ENCODE measurements at places on chromosomes 4 and X. TPM values are rescaled to one million over a fixed set of nuclear protein-coding genes. Genes with fewer than 3 reads are reported as not detected.

CXXC4 gene
- total RNA-seq, result 5.1 TPM

C4orf50 gene
- total RNA-seq, result not detected

VCX3A gene
- total RNA-seq, result not detected

RNF150 gene
- total RNA-seq, result 124 TPM

DNA sequence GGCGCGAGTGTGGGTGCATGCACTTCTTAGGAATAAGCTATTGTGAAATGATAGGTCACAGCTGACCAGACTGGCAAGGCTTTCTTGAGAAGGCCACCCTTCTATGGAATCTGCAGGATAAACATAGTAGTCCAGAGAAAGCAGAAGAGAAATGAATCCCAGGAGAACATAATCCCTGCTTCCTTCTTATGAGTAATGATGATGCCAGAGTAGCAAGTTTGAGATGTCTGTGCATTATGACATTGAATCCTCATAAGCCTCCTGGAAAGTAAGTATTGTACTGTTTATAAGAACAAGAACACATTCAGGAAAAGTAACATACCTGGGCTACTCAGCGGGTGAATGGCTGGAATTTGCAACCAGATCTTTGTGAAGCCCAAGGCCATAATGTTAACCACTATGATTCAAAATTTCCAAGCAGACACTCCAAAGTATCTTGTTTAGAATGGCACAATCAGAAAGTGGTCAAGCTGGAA, 272.1 kb upstream of the HS3ST1 start:
- no peak for DNase-seq

- no peak for DNase-seq
Measured at GRCh38 chr4:64266669-64267068, 142.6 kb downstream of the TECRL start.

GRCh38 chr4:39046249-39046648, 14.0 kb upstream of the TMEM156 start:
- DNase-seq, result no peak

DNA sequence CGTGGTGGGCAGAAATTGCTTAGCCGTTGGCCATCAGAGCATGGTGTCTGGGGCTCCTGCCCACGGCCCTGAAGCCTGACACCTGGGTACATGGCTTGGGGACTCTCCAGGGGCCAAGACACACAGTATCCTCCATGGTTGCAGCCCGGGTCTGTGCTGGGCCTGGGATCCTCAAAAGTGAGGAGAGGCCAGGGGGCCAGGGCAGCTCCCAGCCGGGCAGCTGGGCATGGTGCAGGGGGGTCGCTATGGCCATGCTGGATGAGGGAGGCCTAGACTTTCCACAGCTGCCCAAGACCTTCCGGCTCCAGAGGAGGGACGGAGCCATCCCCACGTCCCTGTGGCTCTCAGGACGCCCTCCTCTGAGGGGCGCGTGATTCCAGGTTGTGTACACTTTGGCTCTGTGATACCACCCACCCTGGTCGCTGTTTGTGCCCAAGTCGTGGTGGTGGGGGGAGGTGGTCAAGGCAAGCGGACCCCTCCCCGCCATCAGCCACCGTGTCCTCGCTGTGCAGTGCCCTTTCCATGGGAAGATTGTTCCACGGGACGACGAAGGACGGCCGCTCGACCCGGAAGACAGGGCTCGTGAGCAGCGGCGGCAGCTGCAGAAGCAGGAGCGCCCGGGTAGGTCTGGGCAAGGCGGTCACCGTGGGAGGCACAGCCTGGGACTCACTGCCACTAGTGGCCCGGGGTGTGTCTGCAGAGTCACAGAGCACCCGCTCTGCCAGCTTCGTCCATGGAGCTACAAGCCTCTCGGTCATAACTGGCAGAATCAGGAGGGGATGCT, 25.7 kb downstream of the NKX1-1 start:
- DNase-seq, result no peak

DNA sequence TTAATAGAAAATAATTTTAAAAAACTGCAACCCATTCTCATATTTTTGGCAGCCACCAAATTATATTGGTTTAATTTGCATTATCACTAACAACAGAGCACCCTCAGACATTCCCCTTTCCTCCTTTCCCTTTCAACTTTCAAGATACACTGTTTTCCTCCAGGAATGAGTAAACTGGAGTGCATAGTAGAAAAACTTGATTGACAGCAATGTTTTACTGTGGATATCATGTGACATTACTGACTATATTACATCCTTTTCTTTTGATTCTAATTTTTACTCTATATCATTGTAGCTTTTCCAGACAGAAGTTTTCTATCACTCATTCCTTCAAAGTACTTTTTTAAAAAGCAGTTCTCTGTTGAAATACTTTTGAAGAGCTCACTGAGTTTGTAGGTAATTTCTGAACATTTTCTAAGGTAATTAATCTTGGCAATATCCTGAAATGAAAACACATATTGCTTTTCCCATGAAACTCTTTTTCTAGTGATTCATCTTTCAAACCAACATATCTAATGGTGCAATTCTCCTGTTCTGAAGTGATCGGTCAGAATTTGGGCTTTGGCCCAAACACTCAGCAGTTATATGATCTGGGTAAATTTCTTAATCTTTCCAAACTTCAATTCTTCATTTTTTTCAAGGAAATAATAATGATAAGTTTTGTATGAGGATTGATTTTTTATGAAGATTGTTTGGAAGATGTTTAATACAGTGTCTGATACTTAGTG, 920.4 kb upstream of the EPHA5 start:
- no peak for DNase-seq

DNA sequence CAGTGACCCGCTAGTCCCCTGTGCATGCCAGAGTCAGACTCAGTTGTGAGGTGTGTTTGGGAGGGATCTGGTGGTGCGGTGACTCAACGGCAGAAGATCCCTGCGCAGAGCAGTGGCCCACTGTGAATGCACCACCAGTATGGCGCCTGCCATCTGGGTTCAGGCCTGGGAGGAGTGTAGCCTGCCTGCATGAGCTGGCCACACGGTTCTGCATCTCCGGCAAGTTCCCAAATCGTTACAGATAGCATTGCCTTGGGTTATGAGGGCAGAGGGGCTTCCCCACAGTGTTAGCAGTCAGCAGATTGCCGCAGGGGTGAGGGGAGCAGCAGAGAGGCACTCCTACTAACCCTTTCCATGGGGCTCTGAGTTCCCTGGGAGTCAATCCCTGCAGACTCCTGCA, 629.6 kb downstream of the TLL1 start:
- no peak for DNase-seq

- DNase-seq, result no peak
Measured at GRCh38 chr4:73698217-73698616, 42.2 kb upstream of the CXCL8 start.

DNA sequence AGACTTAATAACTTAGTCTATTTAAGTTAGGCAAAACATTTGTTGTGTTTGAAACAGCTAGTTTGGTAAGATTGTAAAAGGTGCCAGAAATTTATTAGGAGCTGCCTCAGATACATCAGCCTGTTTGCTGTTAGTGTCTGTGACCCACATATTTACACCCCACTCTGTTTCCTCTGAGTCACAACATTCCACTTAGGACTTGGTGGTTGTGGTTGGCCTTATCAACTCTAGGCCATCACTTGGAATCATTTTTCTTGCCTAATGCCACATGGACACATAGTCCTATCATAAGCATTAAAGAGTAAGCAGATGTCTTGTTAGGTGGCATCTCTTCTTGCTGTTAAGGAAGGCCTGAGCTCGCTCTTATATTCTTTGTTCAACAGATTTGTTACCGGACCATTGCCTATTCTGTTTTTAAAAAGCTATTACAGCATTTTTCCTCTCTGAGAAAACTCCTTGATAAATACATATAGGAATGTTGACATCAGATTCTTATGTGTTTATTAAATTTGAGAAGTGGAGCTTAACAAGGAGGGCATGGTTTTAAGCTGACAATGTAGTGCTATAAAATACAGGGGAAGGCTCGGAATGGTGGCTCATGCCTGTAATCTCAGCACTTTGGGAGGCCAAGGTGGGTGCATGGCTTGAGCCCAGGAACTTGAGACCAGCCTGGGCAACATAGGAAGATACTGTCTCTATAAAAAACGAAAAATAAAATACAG, 51.2 kb upstream of the PGRMC2 start:
- DNase-seq, result no peak

DNA sequence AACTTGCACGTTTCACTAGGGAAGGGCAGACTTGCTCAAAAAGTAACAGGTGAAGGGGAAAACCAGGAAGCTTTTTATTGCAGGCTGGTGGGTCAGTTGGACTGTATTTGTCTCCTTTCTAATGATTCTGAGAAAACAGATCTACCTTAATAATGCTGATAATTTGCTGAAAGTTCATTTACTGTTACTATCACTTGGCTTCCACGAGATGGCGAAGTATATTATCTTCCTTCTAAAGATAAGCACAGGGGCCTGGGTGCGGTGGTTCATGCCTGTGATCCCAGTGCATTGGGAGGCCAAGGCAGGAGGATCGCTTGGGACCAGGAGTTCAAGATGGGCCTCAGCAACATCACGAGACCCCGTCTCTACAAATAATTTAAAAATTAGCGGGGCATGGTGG, 16.4 kb downstream of the CCKAR start:
- DNase-seq, result no peak

- no peak for DNase-seq
Measured at GRCh38 chr4:174697202-174697601, 131.8 kb downstream of the GLRA3 start.

GRCh38 chr4:99180382-99181070, 36.4 kb upstream of the ADH4 start:
- no peak for DNase-seq

DNA sequence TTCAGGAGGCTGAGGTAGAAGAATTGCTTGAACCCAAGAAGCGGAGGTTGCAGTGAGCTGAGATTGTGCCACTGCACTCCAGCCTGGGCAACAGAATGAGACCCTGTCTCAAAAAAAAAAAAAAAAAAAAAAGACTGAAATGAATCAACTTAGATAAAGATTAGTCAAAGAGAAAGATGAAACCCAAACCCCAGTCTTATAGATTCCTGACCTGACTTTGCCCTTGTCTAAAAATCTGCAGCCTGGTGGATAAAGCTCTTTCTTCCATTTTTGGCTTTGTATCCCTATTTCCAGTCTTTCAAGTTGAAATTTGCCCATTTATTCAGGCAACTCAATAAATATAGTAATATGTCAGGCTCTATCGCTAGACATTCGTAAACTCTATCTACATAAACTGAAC, 39.3 kb upstream of the SPINK2 start:
- no peak for DNase-seq

- DNase-seq, result no peak
Measured at GRCh38 chr4:130479020-130479419, 1383.1 kb downstream of the C4orf33 start.

GRCh38 chr4:33184657-33185290, 2464.6 kb downstream of the PCDH7 start:
- DNase-seq, result no peak

DNA sequence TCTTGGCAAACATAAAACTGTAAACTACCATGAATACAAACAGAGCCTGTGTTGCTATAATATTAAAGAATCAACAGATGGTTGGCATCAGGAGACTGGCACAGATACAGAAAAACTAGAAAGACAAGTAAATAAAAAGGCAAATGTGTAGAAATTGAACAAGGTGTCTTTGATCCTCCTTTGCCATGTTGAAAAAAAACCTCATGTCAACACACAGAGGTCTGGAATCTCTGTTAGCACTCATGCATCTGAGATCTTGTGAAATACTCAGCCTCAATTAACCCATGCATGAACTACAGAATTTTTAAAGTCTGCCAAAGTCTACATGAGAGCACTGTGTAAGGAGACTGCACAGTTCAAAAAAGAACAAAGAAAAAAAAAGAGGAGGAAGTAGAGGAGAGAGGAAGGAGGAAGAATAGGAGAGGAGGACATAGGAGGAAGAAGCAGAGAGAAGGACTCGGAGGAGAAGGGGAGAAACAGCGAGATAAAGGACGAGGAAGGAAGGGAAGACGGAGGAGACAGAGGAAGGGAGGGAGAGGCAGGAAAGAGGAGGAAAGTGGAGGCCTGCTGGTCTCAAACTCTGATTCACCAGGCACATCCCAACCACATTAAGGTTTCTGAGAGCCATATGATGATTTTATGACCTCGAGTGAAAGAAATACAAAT, 52.8 kb downstream of the PRDM5 start:
- DNase-seq, result no peak

GRCh38 chr4:176013476-176014247, 52.0 kb upstream of the WDR17 start:
- DNase-seq, result no peak

DNA sequence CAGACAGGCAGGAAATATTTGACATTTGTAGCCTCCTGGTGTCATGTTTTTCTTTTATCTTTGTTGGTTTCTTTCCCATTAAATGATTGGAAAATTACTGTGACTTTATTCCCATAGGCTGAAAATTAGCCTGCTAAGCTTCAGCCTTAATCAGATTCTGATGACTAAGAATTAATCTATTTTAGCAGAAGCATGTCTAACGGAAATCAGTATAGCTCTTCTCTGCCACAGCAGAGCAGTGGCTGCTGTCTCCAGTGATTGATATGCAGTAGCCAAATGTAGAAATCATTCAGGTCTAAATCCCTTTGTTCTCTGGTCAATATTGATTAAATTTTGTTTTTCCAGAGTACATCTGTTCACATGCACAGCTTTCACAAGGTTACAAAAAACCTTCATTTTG, 199.3 kb downstream of the GC start:
- no peak for DNase-seq

DNA sequence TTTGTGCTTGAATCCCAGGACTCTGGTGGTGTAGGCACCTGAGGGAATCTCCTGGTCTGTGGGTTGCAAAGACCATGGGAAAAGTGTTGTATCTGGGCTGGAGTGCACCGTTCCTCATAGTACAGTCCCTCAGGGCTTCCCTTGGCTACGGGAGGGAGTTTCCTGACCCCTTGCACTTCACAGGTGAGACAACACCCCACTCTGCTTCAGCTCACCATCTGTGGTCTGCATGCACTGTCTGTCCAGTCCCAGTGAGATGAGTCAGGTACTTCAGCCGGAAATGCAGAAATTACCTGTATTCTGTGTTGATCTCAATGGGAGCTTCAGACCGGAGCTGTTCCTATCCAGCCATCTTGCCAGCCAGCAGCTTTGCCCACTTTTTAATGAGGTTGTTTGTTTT, 353.0 kb upstream of the IRS4 start:
- no peak for DNase-seq

DNA sequence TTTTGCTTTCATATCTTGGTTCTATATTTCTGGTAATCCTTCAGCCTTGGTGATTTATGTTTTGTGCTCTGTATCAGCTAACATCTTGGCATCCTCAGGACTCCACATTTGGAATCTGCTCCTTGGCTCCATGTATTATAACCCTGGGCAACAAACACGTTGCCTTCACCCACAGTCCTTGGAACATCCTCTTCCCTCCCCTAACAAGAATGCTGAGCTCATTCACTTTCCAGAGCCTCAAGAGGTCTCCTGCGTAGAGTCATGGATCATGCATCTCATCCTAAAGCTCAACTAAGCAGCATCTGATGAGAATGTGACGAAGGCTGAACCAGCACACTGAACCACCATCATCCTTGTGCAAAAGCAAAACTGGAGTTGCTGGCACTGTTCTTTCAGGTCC, 60.5 kb upstream of the C1GALT1C1 start:
- DNase-seq, result no peak

GRCh38 chr4:83212041-83212851, 72.4 kb downstream of the COQ2 start:
- DNase-seq, result no peak

Data from heart right ventricle (tissue), 16 donors.